Activated CD4-positive, alpha-beta T cell treated with anti-CD3 and anti-CD28 coated beads for 36 hours (primary cell): ENCODE measurements at places on chromosomes 13 and 19. TPM values are rescaled to one million over a fixed set of nuclear protein-coding genes. Genes with fewer than 3 reads are reported as not detected.

DNA sequence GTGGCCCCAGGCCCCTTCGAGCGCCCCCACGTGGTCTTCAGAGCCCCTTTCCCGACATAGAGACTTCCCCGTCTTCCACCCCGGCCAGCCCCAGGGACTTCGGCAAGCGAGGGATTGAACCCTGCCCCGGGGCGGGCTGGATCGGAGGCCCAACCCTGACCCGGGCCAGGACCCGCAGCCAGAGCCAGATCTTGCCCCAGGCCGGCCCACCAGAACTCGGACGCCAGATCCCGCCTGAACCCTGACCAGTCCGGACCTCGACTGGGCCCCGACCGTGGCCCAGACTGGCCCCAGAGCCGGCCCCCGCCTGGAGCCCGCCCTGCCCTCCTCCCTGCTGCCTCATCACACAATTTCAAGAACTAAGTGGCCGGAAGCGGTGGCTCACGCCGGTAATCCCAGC is 253 bp upstream of the TPTE2 start:
- DNase-seq = no peak

The SMAD9 gene
- total RNA-seq = 0.14 TPM

DNA sequence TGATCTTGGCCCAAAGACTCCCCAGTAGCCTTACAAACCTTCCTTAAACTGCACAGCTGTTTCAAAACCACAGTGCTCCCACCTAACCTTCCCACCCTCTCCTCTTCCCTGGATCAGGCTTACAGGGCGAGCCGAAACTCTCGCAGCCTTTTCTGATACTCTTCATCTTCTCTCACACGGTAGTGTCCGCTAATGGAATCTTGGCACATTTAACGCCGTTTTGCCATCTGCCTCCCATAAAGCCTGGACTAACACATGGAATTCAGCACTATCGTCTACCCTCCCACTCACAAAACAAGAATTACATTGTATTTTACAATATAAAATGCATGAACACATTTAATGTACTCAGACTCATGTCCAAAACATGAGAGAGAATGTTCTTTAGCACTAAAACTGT is 135.9 kb downstream of the RAP2A start:
- no peak for DNase-seq

The CD177 gene
- not detected for total RNA-seq

- no peak for DNase-seq
Observed at GRCh38 chr13:102654756-102655155, 40.1 kb downstream of the METTL21C start.

- DNase-seq = peak; percentile 92
Observed at GRCh38 chr19:47112166-47112996, 1.2 kb downstream of the ZC3H4 start.

The RNF225 gene
- total RNA-seq = 0.56 TPM

The CDC42EP5 gene
- total RNA-seq = not detected
